ENCODE measurements at places on chromosomes 1 and 21. TPM values are rescaled to one million over a fixed set of nuclear protein-coding genes. Genes with fewer than 3 reads are reported as not detected.

Gene ANGPTL7
- total RNA-seq: 0.17 TPM

DNA sequence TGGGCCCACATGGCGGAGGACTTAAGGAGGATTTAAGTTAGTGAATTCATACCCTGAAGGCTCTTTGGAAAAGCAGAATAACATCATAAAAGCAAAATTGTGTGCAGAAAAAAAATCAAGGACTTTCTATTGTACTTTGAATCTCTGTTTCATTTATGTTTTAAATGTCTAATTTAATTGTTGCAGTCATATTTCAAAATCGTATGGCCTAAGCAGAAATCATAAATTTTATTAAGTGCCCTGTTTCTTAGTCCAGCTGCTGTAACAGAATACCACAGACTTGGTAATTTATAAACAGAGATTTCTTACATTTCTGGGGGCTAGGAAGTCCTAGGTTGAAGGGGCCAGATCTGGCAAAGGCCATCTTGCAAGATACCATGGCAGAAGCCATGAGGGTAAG is 555.6 kb downstream of the LTN1 start:
- H3K4me1 ChIP-seq: no peaks in the 10 kb centered on the region
- H3K36me3 ChIP-seq: no peaks in the 10 kb centered on the region
- no peak overlapping the region for H3K4me3 ChIP-seq
- no peak for DNase-seq

GRCh38 chr21:14913638-14914037 is 151.2 kb downstream of the NRIP1 start:
- H3K4me3 ChIP-seq: no peak overlapping the region
- DNase-seq: no peak
- no peaks in the 10 kb centered on the region for H3K36me3 ChIP-seq
- no peaks in the 10 kb centered on the region for H3K27me3 ChIP-seq

DNA sequence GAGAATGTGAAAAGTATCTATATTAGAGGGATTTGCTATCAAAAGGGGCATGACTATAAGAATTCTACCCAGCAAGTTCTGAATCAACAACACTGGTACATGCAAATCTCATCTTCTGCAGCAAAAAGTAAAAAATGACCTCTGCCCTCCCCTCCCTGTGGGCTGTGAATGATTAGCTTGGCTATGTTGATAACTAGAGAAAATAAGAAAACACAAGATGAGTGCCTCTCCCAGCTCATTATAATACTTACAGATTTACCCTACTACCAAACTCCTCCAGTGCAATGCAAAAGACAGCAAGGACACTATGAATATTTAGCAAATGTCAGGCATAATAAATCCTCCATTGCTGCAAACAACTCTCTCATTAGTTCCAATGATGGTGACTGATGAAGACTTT is 102.4 kb downstream of the SLC45A1 start:
- H3K36me3 ChIP-seq: peaks cover 25% of the 10 kb centered on the region
- DNase-seq: no peak
- H3K4me1 ChIP-seq: peaks cover 76% of the 10 kb centered on the region
- H3K27ac ChIP-seq: peak overlapping the region; percentile 95

GRCh38 chr1:94514095-94514727 is 27.3 kb downstream of the F3 start:
- no peak overlapping the region for H3K27ac ChIP-seq
- no peaks in the 10 kb centered on the region for H3K27me3 ChIP-seq
- no peaks in the 10 kb centered on the region for H3K36me3 ChIP-seq
- DNase-seq: no peak
- H3K4me3 ChIP-seq: no peak overlapping the region

GRCh38 chr1:165539306-165539705 is 4.5 kb upstream of the LRRC52 start:
- no peaks in the 10 kb centered on the region for H3K27me3 ChIP-seq
- H3K4me1 ChIP-seq: peaks cover 12% of the 10 kb centered on the region
- DNase-seq: no peak
- no peaks in the 10 kb centered on the region for H3K36me3 ChIP-seq

GRCh38 chr1:207831517-207832327 is 79.2 kb downstream of the CD34 start:
- no peak for DNase-seq
- H3K27ac ChIP-seq: peak overlapping the region; percentile 98
- H3K27me3 ChIP-seq: no peaks in the 10 kb centered on the region
- H3K4me1 ChIP-seq: peaks cover 66% of the 10 kb centered on the region
- H3K4me3 ChIP-seq: no peak overlapping the region
- H3K36me3 ChIP-seq: no peaks in the 10 kb centered on the region

- no peak overlapping the region for H3K4me3 ChIP-seq
- no peak overlapping the region for H3K27ac ChIP-seq
- no peaks in the 10 kb centered on the region for H3K4me1 ChIP-seq
- peaks cover 19% of the 10 kb centered on the region for H3K36me3 ChIP-seq
- no peak for DNase-seq
- no peaks in the 10 kb centered on the region for H3K27me3 ChIP-seq
These were observed 64.1 kb downstream of the USP24 start for GRCh38 chr1:55150880-55151588.

- H3K4me3 ChIP-seq: no peak overlapping the region
- H3K36me3 ChIP-seq: no peaks in the 10 kb centered on the region
- no peak overlapping the region for H3K27ac ChIP-seq
- no peak for DNase-seq
- no peaks in the 10 kb centered on the region for H3K4me1 ChIP-seq
These were observed 132.7 kb downstream of the UCK2 start for GRCh38 chr1:165960136-165960535.

Gene OR6K3
- total RNA-seq: not detected

GRCh38 chr1:222910699-222911098 is 95.9 kb downstream of the DISP1 start:
- no peak overlapping the region for H3K27ac ChIP-seq
- peaks cover 7% of the 10 kb centered on the region for H3K4me1 ChIP-seq
- no peak for DNase-seq
- H3K4me3 ChIP-seq: no peak overlapping the region
- H3K27me3 ChIP-seq: no peaks in the 10 kb centered on the region

- H3K27me3 ChIP-seq: no peaks in the 10 kb centered on the region
- no peak for DNase-seq
- no peak overlapping the region for H3K4me3 ChIP-seq
- H3K4me1 ChIP-seq: no peaks in the 10 kb centered on the region
- no peak overlapping the region for H3K27ac ChIP-seq
- no peaks in the 10 kb centered on the region for H3K36me3 ChIP-seq
These were observed 6.0 kb downstream of the DYNLT5 start for GRCh38 chr1:66758241-66758755.

Gene HCRTR1
- total RNA-seq: 2.1 TPM

DNA sequence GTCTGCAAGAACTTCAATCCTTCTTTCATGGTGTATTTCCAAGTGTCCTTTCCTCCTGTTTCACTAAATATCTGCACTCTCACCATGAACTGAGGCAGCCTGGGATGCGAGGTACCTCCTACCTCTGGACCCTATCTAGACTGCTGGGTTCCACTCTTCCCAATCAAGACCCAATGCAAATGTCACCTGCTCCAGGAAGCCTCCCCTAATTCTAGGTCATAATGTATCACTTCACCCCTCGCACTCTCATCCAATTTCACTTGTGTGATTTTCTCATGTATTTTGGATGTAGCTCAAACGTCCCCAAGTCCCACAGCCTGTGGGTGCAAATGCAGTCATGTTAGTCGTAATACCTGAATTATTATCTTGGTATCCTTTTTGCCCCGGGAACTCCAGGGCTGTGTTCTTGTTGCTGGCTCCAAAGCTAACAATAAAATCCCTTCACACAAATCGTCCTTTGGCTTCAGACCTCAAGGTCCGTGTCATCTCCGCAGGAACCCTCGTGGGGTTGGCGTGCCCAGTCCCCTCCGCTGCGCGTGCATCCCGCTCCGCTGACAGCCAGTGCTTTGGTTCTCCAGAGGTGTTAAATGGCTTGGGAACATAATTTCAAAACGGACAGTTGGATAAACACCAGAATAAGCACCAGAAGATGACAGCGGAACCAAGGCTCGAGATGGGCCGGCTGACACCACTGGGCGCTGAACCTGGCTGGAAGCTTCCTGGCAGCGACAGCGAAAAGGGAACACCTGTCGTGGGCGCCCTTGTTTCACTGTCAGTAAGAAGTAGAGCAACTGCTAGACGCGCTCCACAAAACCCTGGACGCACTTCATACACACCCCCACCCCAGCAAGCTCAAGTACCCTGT is 1.0 kb upstream of the BACH1 start:
- no peak overlapping the region for H3K4me3 ChIP-seq
- H3K36me3 ChIP-seq: no peaks in the 10 kb centered on the region
- H3K27me3 ChIP-seq: no peaks in the 10 kb centered on the region
- DNase-seq: peak; percentile 81
- peak overlapping the region; percentile 99 for H3K27ac ChIP-seq

Gene SPTA1
- total RNA-seq: 0.30 TPM

GRCh38 chr1:213697192-213697802 is 290.5 kb upstream of the PROX1 start:
- H3K27ac ChIP-seq: no peak overlapping the region
- no peaks in the 10 kb centered on the region for H3K4me1 ChIP-seq
- no peak overlapping the region for H3K4me3 ChIP-seq

DNA sequence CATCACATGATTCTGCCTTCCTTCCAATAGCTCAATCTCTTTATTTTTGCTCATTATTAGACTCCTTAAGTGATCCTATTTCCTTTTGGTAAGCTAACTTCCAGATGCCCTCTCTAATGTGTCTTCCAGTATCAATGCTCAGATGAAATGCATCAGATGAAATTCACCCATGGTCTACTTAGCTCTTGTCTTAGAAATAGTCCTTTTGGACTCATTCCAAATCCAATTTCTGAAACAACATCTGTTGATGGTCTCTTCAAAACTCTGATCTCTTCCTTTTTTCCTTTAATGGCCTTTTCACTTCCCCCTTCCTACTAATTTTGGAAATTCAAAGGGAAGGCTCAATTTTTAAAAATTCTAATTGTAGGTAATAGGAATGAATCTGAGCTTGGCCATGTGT is 81.1 kb upstream of the GREM2 start:
- no peaks in the 10 kb centered on the region for H3K36me3 ChIP-seq
- DNase-seq: no peak
- H3K4me1 ChIP-seq: no peaks in the 10 kb centered on the region

GRCh38 chr1:226870401-226871279 is at the start of gene PSEN2:
PSEN2 (plus strand) TSS chr1:226870616; CDS start chr1:226881908, 11,292 bp downstream.
- peak within 1 kb of the TSS; percentile 88 for H3K27ac ChIP-seq
- DNase-seq: peak; percentile 97
- H3K4me3 ChIP-seq: peak within 1 kb of the TSS; percentile 87
- H3K36me3 ChIP-seq: no peaks in the 10 kb centered on the region

Gene LCE2B
- total RNA-seq: not detected

- peak; percentile 42 for DNase-seq
- no peak overlapping the region for H3K4me3 ChIP-seq
- peaks cover 36% of the 10 kb centered on the region for H3K4me1 ChIP-seq
- no peaks in the 10 kb centered on the region for H3K27me3 ChIP-seq
These were observed 133.4 kb downstream of the SYT2 start for GRCh38 chr1:202576816-202577215.

- no peak overlapping the region for H3K27ac ChIP-seq
- DNase-seq: no peak
- H3K27me3 ChIP-seq: no peaks in the 10 kb centered on the region
- H3K4me3 ChIP-seq: no peak overlapping the region
These were observed 186.6 kb downstream of the GRIK1 start for GRCh38 chr21:29753216-29753615.

DNA sequence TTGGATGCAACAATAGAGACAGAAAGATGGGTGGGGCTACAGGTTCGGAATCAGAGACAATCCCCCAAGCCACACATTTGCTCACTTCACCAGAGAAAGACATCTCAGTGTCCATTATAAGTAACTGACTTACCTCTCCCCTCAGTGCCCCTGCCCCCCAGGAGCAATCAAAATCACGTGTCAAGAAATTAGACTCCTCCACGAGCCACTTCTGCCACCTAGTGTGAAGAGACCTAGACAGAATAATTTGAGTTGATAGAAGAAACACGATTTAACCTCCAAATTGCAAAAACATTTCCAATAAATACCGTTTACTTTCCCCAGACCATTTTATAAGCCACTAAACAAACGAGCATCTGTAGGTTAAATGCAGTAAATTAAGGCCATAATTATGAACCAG is 123.2 kb downstream of the SLC30A10 start:
- H3K27ac ChIP-seq: no peak overlapping the region
- no peaks in the 10 kb centered on the region for H3K27me3 ChIP-seq
- no peaks in the 10 kb centered on the region for H3K4me1 ChIP-seq
- no peaks in the 10 kb centered on the region for H3K36me3 ChIP-seq
- no peak for DNase-seq

Gene HORMAD1
- not detected for total RNA-seq

Gene OR2G6
- not detected for total RNA-seq

Gene STUM
- total RNA-seq: 0.98 TPM

DNA sequence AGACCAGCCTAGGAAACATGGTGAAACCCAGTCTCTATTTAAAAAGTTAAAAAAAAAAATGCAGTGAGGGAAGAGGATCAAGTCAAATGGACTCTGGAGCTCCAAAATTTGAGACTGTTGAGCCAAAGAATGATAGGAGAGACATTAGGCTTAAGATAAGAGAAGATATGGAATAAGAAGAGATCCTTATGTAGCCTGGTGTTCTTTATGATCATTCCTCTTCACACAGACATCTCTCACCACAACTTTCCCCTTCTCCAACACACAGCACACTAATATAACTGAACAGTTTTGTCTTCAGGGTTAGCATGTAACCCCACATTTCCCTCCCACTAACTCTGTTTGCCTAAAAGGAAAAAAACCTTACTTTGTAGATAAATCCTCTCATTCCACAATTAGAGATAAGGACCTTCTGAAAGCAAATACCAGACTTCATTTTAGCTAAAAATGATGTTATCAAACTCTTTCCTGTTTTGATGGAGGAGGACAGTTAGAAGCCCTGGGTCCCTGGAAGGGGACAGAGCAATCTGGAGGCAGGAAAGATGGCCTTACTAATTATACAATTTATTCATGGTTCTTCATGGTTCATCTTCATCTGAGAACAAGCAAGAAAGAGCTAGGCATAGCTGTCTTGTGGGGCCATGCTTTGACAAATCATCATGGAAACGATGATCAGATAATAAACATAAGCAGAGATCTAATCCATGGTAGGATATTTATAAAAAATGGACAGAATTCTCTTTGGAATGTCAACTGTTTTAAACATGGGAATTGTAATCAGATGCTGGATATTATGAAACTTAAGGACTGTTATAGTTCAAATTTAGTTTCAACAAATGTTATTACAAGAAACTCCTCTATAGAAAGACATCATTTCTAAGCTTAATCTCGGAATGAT is 96.7 kb upstream of the S1PR1 start:
- no peaks in the 10 kb centered on the region for H3K27me3 ChIP-seq
- no peak for DNase-seq
- H3K36me3 ChIP-seq: no peaks in the 10 kb centered on the region
- no peak overlapping the region for H3K4me3 ChIP-seq
- peaks cover 10% of the 10 kb centered on the region for H3K4me1 ChIP-seq

- DNase-seq: no peak
- peak overlapping the region; percentile 19 for H3K27ac ChIP-seq
- no peaks in the 10 kb centered on the region for H3K27me3 ChIP-seq
- no peak overlapping the region for H3K4me3 ChIP-seq
- H3K4me1 ChIP-seq: peaks cover 32% of the 10 kb centered on the region
These were observed 11.3 kb downstream of the ZNF362 start for GRCh38 chr1:33267468-33268205.

GRCh38 chr1:159829822-159830465 is 3.3 kb downstream of the SLAMF8 start:
- no peaks in the 10 kb centered on the region for H3K27me3 ChIP-seq
- DNase-seq: peak; percentile 53
- peaks cover 7% of the 10 kb centered on the region for H3K4me1 ChIP-seq
- H3K36me3 ChIP-seq: no peaks in the 10 kb centered on the region
- H3K4me3 ChIP-seq: no peak overlapping the region
- no peak overlapping the region for H3K27ac ChIP-seq

Gene LPAR3
- 9.8 TPM for total RNA-seq

Gene ZNF697
- total RNA-seq: 4.4 TPM

Gene KPRP
- not detected for total RNA-seq
